ENCODE measurements at places on chromosomes 2 and 18.

DNA sequence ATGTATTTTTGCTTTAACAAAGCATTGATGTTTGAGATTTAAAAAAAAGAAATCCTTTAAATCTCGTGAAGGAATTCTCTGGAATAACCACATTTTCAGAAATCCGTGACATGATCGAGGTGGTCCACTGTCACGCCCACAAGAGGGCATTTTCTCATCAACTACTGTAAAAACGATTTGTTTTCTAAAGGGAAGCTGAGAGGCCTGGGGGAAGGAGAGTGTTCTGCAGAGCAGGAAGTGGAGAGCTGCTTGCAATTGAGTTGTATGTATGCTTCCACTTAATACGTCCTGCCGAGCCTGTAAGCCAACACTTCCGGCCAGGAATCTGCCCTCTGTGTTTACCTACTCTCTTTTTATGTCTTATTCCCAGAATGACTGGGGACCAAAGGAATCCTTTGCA, 19.4 kb downstream of the KLHL29 start:
- DNase-seq, result peak; percentile 48

DNA sequence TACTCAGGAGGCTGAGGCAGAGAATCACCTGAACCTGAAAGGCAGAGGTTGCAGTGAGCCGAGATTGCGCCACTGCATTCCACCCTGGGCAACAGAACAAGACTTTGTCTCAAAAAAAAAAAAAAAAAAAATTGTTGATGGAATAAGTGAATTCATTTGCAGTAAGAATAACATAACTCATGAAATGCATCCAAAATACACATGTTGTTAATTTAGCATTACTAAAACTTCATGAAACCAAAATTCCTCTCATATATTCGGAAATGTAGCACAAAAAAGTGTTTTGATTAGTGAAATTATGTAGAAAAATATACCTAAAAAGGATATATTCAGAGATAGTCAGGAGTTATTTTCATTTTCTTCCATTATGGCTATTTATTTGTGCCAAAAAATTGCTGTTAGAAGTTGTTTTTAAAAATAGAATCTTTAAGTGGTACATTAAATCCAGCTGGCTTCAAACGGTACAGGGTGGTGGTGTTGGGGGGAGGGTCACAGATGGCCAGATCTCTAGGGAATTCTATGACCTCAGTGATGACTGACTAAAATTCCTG, 78.2 kb upstream of the UGP2 start:
- no peak for DNase-seq

- DNase-seq, result no peak
These were observed 149.2 kb upstream of the VWC2L start for GRCh38 chr2:214261683-214262082.

- no peak for DNase-seq
These were observed 37.8 kb upstream of the DNMT3A start for GRCh38 chr2:25379535-25379934.

DNA sequence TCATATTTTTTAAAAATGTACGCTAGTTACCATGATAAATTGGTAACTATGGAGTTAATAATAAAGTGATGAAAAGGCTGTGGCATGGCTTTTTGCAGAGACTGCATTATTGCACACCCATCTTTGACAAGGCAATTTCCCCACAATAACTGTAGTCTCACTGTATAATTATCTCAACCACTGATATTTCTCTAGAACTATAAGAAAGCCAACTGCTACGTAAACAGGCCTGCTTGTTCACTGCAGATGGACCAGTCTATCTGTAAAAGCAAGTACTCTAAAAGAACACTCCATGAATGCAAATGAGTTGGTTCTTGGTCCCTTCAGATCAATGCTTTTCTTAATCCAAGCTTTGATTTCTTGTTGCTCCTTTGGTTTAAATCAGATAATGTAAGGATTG, 218.7 kb downstream of the RBM43 start:
- no peak for DNase-seq

DNA sequence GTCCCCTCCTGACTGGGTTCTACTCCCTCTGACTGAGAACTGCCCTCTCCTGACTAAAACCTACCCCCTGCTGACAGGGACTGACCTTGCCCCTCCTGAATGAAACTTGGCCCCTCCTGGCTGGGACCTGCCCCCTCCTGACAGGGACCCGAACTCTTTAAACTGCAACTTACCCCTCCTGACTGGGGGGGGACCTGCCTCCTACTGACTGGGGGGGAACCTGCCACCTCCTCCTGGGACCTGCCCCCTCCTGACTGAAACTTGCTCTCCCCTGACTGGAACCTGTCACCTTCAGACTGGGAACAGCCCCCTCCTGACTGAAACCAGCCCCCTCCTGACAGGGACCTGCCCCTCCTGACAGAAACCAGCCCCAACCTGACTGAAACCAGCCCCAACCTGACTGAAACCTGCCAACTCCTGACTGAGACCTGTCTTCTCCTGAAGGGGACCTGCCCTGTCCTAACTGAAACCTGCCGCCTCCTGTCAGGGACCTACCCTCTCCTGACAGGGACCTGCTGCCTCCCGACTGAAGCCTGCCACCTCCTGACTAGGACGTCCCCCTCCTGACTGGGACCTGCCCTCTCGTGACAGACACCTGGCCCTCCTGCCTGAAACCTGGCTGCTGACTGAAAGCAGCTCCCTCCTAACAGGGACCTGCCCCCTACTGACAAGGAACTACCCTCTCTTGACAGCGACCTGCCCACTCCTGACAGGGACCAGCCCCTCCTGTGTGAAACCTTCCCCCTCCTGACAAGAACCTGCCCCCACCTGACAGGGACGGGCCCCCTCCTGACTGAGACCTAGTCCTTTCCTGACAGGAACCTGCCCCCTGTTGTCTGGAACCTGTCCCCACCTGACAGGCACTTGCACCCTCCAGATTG, 87.1 kb downstream of the PXDN start:
- DNase-seq, result no peak

- no peak for DNase-seq
These were observed 33.5 kb downstream of the LOXHD1 start for GRCh38 chr18:46623541-46623940.

DNA sequence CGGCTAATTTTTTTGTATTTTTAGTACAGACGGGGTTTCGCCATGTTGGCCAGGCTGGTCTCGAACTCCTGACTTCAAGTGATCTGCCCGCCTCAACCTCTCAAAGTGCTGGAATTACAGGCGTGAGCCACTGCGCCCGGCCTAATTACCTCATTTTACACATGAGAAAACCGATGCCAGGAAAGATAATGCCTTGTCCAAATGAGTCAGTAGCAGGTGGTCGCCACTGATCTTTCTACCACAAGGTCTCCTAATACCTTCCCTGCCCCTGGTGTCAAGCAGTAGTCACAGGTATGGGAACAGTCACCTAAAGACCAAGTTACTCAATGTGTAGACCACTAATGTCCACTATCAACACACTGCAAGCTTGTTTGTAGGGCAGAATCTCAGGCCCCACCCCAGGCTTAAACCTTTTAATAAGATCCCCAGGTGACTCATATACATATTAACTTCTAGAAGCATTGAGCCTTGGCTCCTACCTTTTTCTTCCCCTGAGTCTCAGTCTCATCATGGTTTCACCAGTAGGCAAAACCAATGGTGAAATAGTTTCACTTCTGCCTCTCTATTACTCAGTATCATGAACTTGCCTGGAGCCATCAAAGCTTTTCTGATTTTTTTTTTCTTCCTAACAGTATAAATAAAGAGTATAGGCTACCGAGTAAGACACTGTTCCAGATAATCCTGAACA, 6.9 kb upstream of the EPB41L5 start:
- DNase-seq, result peak; percentile 52

GRCh38 chr2:240068193-240068592, 14.9 kb upstream of the OR6B3 start:
- no peak for DNase-seq

DNA sequence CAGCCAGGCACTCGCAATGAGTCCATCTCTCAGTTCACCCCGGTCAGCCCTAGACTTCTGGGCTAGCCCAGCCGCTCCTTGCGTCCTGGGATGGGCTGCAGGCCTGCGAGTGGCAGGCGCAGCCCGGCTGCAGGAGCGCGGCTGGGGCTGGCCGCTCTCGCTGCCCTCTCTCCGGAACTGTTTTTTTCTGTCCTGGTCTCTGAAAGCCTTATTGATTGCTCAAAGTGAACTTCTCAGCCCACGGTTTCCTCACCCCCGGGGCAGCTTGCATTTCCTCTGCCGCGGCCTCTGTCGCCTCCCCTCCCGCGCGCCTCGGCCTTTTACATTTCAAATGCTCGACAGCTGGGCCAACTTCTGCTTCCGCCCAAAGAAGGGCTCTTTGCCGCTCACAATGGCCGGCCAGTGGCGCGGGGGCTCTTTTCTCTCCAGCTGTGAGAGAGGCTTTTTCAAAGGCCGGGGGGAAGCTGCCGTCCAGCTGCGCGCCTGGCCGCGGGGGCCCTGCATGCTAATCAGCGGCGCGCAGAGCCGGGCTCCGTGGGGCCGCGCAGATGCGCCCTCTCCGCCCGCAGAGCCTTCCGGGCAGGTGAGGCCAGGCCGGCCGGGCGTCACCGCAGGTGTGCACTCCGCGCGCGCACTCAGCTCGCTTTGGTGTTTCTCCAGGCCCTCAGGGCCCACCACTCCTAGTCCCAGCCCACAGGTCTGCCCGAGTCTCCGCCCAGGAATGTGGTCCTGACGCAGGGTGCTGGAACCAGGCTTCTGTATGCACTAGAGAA, 513.8 kb downstream of the RNF144A start:
- peak; percentile 64 for DNase-seq

DNA sequence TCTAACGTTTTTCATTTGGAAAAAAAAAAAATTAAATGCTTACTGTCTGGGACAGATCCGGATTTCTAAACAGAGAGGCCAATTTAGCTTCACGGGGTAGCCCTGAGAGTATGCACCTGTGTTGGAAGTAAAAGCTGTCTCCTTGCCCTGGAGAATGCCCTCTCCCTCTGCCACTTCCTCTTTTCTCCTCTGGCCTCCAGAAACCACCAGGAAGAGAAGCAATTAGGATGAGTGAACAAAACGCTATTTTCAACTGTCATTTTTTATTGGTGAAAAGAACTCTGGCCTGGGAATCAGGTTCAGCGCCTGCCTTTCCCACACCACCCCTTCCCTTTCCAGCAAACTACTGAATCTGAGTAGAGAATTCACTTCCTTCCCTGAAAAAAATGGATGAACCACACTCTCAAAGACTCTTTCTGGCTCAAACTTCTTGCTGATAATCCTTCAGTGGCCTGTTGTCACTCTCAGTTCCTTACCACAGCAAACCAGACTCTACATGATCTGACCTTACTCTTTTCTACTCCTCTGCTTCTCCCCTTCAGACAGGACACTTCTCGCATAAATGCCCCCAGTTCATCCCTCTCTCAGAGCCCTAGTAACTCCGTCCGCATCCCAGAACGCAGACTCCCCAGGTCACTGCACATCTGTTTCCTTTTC, 29.8 kb downstream of the KLF7 start:
- no peak for DNase-seq

DNA sequence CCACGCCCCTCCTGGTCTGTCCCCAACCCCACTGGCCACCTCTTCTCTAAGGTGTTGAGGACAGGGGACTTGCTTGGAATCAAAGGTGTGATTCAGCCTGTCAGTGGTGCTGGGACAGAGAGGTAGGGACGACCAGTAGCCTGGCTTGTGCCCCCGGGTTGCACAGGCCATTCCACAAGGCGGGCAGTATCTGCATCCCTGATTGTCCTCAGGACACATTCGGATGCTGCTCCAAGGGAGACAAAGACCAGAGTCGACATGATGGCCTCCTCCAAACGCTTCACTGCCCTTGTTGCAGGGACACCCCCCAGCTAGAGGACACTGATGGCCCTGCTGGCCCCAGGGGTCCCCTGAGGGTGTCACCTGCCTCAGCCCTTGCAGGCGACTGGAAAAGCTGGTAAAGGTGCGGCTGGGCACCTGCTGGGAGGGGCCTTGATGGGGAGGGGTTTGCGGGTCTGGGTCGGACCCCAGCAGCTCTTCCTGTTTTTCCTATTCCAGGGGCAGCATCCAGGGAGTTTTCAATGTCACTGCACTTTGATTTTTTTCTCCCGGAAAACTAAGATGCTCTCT, 98.0 kb downstream of the PTGR3 start:
- DNase-seq, result no peak

DNA sequence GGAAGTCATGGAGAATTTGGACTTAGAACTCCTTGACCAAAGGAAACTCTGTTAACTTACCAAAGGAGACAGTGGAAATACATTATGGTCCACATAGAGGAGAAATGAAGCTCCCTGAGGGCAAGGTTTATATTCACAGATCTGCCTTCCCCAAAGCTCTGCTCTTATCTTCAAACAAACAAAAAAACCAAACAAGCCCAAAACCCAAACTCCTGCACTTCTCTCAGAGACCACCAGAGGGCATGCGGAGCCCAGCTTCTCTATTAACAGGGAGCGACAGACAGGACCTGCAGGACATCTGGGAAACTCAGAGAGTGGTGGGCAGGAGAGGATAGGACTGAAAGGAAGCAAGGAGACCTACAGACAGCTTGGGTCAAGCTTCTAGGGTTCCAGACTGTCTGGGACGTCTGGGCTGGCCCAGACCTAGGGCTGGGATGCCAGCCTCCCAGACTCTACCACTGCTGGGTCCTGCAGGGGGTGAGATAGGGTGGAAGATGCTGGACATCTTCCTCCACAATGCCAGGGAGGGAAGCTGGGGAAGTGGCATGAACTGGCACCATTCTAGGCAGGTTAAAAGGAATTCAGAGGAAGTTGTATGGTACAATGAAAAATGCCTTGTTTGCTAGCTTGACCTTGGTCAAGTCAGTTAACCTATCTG, 4.0 kb upstream of the WNT10A start:
- peak; percentile 82 for DNase-seq

GRCh38 chr2:45169339-45170190, 160.3 kb upstream of the SIX2 start:
- DNase-seq, result peak; percentile 62

- peak; percentile 37 for DNase-seq
These were observed 40.8 kb upstream of the RPRM start for GRCh38 chr2:153519257-153519875.

DNA sequence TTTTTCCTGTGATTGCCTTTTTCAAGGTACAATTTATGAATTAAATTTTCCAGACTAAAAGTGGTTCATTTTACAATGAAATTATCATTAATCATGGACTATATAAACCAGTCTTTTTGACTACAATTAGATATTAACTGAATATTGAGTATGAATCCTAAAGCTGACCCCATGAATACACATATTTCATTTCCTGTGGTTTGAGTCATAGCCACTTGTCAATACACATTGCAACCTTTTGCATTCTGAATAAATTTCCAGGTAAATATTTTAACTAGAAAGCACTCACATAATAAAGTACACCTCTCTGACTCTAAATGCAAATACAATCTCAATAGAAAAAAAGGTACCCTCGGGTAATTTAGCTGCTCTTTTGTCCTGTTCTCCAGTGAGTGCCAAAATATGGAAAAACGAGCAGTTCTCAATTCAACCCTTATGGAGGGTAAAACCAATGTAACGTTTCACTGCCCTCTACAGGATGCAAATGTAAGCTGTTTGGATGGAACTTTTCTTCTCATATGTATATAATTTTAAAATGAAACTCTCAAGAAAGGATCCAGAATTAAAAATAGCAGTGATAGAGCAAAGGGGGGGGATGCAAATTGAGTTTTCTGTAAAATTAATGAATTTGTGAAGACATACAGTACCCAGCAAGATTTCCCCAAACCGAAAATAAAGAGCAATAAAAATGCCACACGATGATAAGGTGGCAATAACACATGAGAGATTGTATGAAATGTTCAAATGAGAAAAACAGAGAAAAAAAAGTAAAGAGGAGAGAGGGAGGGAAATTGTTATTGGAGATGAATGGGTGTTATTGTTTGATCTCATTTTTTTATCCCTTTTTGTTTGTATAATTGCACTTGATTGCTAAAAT, 1795.7 kb upstream of the PIK3C3 start:
- DNase-seq, result no peak
